ENCODE measurements at places on chromosomes 6 and 20.

DNA sequence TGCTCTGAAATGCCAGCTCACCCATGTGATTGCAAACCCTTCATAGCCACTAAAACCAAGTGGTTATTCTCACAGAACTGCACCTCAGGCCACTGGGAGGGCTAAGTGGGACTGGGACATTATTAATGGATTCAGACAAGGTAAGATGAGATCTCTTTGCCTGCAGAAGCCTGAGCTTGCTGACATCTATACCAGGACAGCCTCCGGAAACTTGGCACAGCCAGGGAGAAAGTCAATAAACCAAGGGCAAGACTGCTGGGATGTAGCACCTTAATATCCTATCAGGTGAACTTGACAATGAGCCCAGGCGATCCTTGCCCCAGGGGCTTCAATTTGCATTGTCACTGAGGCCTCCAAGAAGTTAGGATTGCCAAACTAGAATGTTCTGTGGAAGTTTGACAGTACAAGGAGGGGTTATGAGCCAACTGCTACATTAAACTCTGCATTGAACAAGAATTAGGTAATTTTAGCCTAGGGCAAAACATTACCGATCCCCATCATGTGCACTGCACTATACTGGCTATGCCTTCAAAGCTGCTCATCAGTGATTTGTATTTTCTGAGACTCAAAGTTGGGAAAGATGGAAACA lies 60.1 kb upstream of the RALGAPA2 start:
- no peak for DNase-seq

DNA sequence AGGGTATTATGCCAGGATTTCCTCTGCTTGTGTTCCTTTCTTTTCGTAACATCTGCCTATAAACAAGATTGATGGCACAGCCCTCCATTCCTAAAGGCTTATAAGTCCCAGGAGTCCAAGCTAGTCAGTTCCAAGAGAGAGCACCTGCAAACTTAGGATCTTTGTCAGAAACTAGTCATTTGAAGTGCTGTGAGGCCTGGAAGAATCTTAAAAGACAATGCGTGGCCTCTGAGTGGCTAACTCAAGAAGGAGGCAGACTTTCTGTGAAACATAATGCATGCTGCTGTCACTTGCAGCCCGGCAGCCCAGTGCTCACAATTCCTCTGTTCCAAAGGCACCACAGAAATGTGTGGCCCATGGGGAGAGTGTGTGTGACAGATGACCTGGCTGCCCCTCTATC lies 135.0 kb upstream of the SUPT3H start:
- DNase-seq: no peak

- DNase-seq: no peak
Observed at GRCh38 chr6:170073846-170074245, 217.0 kb downstream of the DLL1 start.

- peak; percentile 27 for DNase-seq
Observed at GRCh38 chr6:40977695-40978094, 61.3 kb downstream of the UNC5CL start.

GRCh38 chr6:168988801-168989200 lies 264.8 kb downstream of the THBS2 start:
- DNase-seq: peak; percentile 18

DNA sequence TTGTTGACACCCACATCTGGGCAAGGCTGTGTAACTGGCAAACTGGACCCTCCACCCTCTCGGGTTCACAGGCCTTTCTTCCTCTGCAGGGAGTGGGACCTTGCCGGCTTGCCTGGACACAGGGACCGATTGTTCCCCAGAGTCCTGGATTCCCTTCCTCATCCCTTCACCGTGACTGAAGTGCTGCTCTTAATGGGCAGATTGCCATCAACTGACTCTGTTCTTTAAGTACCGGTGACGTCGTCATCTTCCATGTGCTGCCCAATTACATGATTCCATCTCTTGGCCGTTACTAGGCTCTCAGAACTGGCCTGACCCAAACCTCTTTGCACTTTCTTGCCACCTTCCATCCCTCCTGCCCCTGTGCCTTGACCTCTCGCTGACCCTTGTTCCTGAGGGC lies 85.4 kb downstream of the EYA4 start:
- no peak for DNase-seq

- peak; percentile 88 for DNase-seq
Observed at GRCh38 chr20:38970302-38970701, 8.2 kb downstream of the DHX35 start.
